ENCODE measurements at places on chromosomes 12 and 14.
A peak's percentile ranks its signal among the peaks of the same experiment; 100 is the strongest.

- DNase-seq = peak; percentile 95
Observed at GRCh38 chr12:124734224-124734788, 129.4 kb downstream of the SCARB1 start.

GRCh38 chr14:97977651-97978261, 1180.6 kb downstream of the VRK1 start:
- no peak for DNase-seq

DNA sequence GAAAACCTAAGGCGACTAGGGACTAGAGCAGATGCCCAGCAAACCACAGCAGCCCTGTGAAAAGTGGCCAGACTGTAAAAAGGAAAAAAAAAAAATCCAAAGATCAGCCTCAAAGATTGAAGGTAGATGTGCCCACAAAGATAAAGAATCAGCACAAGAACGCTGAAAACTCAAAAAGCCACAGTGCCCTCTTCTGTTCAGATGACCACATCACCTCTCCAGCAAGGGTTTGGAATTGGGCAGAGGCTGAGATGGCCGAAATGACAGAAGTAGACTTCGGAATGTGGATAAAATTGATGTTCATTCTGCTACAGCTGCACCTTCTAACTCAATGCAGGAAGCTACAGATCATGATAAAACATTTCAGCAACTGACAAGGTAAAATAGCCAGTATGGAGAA, 154.4 kb downstream of the GPHN start:
- DNase-seq = no peak

GRCh38 chr12:13981296-13981962, at the start of gene GRIN2B:
TSS of gene GRIN2B (minus strand) at chr12:13981602. CDS start at chr12:13866208, 115,394 bp downstream.
- no peak for DNase-seq

DNA sequence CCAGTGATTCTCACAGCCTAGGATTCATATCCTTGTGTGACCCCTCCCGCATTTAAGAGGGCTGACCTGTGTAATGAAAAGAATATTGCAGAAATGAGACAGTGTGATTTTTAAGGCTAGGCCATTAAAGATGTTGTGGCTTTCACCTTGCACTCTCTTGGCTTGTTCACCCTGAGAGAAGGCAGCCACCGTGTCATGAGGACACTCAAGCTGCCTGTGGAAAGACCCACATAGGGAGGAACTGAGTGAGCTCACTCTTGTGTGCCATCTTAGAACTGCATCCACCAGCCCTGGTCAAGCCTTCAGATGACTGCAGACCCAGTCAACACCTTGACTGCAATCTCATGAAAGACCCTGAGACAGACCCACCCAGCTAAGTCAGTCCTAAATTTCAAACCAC, 46.3 kb upstream of the TMPO start:
- peak; percentile 45 for DNase-seq

DNA sequence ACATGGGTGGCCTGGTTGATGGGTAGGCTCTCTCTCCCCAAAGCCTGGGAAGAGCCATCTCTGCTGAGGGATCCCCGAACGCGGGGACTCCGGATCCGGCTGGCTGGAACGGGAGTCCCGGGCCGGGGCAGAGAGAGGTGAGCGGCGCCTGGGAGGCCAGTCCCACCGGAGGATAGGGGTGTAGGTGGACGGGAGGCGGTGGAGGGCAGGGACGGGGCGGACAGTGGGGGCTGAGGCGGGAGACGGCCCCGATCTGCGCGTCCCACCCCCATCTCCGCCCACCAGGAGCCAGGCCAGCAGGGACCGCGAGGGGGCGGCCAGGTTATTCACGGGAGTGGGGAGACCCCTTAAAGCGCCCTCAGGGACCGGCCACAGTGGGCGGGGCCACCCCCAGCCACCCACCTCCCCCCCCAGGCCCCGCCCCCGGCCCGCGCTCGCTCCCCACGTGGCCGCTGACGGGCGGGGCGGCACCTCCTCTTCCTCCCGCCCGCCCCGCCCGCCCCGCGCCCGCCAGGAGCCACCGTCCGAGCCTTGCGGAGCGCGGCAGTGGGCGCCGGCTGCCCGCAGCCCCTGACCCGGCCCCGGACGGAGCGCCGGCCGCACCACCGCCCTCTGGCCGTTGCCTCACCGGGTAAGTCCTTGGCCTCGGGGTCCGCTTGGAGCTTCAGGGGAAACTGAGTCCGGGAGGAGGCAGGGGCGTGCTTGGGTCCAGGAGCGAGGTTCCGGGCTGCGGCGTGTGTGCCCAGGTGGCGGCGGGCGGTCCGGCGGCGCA, at the start of gene INF2:
INF2 (plus strand) TSS at position 510 of the 772 bp plus-strand sequence. CDS start 11,748 bp downstream, outside the sequence.
- peak; percentile 53 for DNase-seq

GRCh38 chr12:120071493-120072020, 45.0 kb downstream of the RAB35 start:
- DNase-seq = no peak

DNA sequence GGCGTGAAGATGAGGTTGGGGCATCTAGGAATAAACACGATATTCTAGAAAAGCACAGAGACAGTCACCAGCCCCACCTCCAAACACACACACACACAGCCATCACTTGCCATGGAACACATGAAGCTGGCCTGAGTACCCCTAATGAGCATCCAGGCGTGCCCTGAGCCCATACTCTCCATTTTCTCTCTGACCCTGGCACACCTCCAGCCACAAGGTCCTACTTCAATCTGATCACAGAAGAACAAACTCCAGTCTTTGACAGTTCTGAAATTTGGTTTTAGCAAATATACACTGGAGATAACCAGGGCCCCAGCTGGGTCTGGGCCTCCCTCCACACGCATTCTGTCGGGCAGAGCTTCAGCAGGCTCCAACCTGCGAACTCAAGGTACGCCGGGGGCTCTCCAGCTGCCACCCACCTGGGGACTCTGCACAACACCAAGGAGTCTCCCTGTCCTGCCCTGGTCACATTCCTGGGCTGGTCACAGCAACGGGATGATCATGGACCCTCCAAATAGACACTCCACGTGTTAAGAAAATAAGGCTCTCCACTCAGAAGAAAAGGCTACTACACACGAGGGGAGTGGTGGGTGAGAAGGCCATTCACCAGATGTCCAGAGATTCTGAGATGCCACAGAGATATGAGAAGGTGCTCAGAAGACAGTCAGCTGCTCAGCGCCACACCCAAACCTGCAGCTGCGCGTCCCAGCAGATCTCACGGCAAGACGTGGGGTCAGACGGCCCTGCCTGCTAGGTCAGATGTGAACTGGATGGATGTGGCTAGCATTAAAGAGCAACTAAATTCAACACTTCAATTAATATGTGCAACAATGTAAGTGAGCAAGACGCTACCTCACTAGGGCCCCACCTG, 57.0 kb upstream of the PNMA1 start:
- DNase-seq = no peak

GRCh38 chr12:131011165-131012079, 57.7 kb downstream of the ADGRD1 start:
- DNase-seq = no peak

- no peak for DNase-seq
Observed at GRCh38 chr14:35158951-35159653, 36.8 kb downstream of the PRORP start.

GRCh38 chr14:75090353-75090752, 20.9 kb downstream of the ZC2HC1C start:
- no peak for DNase-seq

DNA sequence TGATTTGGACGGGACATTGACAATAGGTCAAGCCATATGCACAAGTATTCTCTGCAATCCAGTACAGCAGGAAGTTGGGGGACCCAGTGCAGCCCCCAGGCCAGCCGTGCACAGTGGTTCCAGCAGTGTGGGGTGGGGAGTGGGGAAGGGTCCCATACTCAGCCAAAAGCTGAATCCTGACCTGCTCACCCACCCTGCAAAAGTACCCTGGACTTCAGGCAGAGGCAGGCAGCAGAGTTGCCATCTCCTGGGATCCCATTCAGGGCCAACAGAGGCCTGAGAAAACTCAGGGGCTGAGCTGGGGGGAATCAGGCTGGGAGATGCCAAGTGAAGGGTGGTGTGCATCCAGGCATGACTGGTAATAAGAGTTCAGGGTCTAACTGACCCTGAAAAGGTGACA, 83.9 kb downstream of the ALG10 start:
- no peak for DNase-seq

DNA sequence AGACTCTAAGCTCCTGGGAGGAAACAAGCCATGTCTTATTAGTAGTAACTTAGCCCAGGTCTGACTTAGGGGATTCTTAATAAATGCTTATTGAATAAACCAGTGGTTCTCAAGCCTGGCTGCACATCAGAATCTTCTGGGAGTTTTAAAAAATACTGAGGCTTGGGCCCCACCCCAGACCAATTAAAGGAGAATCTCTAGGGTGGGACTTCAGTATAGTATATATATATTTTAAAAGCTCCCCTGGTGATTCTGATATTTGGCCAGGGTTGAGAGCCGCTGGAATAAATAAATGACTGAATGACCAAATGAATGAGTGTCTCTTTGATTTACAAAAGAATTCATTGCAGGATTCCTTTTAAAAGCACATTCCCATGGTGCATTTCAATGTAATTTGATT, 151.5 kb upstream of the GSC start:
- no peak for DNase-seq

DNA sequence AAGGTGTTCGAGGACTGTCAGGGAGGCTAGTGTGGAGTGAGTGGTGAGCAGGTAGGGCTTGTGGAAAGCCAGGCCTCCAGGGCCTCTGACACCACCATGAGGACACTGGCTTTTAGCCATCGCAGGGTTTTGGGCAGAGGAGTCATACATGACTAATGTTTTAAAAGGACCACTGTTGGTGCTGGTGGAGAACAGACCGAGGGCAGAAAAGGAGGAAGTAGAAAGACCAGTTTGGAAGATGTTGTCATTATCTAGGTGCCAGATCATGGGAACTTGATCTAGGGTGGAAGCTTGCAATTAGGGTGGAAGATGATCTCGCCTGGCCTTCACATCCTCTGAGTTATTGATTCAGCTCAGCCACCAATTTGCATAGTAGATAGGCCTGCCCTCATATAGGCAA, 144.2 kb downstream of the C12orf75 start:
- no peak for DNase-seq

GRCh38 chr14:34275078-34275477, 187.0 kb downstream of the SPTSSA start:
- no peak for DNase-seq

GRCh38 chr12:55744340-55745030, 1.6 kb downstream of the GDF11 start:
- DNase-seq = no peak

DNA sequence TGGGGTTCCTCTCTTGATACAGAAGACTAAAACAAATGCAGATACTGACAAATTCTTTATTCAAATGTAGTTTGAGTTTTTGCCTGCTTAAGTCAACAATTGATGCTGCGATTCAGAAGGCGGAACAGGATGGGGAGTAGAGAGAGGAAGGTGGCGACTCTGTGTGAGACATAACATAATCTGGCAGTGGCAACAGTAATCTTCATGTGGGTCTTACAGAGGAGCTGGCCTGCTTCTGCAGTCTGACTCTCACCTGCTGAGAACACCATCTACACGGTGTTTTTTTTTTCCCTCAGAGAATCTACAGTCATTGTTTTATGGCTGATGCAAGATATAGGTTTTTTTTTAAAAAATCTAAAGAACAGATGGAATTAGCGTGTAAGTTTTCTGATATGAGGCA, 10.1 kb downstream of the CCDC92 start:
- DNase-seq = no peak

- DNase-seq = no peak
Observed at GRCh38 chr14:99395909-99396530, 84.6 kb downstream of the SETD3 start.

DNA sequence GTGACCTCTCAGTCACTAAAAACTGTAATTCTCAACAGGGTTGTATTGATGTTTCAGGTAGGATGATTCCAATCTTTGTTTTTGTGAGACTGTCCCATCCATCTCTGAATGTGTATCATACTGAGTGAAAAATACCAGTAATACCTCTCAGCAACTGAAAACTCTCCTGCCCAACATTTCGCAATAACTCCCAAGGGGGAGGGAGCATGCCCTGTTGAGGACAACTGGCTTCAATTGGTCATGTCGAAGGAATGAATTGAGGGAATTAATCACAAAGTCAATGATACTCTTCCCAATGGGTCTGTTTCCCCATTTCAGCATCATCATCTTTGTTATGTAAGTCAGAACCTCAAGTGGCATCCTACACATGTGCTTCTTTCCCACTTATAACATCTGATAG, 102.4 kb upstream of the E2F7 start:
- no peak for DNase-seq

GRCh38 chr12:69313209-69313608, 35.0 kb upstream of the LYZ start:
- DNase-seq = no peak

- no peak for DNase-seq
Observed at GRCh38 chr14:75636100-75636692, 24.5 kb downstream of the ERG28 start.

GRCh38 chr14:35938770-35939169, 112.6 kb downstream of the BRMS1L start:
- no peak for DNase-seq

DNA sequence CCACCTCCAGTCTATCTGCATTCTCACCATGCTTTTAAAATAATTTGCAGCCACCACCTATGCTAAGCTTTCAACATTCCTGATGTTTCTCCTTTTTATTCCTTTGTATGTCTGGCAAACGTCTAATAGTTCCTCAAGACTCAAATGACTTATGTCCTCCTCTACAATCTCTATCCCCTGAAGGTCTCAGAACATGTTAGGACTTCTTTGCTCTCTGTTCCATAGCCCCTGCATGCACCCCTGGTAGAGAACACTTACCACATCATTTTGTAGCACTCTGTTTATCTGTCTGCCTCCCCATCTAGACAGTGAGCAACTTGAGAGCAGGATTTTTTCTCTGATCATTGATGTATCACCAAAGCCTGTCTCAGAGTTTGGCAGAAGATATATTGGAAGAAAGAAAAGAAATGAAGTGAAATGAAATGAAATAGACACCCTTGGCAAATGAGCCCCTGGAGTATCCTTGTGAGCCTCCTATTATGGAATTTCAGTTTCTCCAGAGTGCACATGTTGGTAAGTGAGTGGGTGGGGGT, 1231.2 kb upstream of the FLRT2 start:
- no peak for DNase-seq

DNA sequence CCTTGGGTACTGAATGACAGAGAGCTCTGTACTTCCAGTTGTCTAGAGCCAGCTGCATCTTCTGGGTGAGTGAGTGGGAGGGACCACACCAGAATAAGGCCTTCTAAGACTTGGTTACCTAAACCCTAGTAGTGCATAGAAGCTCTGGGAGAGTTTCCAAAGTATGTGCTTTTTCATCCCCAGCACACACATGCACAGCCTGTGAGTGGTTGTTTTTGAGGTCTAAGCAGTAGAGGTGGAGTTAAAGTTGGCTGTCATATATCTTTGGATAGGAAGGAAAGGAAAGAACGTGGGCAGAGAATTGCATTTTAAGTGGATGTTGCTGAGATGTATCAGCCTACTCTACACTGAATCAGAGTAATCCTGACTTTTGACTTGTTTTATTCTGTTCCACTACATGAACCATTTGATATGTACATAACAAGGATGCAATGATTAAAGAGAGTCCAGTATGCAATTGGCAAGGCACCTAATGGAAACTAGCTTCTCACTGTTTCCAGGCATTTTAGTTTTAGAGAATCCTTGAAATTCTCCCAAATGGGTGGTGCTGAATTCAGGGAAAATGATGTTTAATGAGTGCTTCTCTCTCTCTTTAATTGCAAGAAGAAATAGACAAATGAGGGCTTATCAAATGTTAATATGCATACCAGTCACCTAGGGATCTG, 51.8 kb upstream of the PRICKLE1 start:
- DNase-seq = no peak

GRCh38 chr14:89013098-89013504, 188.7 kb downstream of the TTC8 start:
- DNase-seq = no peak
